ENCODE measurements at places on chromosomes 7 and 10.
A peak's percentile ranks its signal among the peaks of the same experiment; 100 is the strongest.

DNA sequence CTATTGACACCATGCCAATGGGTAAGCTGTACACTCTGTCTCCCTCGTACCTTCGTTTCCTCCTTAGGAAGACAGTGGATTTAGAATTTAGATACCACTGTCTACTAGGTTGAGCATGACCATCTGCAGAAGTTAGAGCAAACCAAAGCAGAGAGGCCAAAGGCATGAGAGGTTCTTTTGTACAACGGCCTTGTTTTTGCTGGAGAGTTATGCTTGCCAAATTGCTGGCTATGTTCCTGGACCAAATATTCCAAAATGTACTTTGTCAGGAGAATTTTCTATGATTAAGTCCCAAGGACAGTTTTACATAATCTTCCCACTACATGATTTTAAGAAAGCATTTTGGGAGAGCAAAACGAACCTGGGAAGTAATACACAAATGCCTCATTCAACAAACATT is 47.9 kb upstream of the PLCE1 start:
- DNase-seq = no peak

- DNase-seq = no peak
Observed at GRCh38 chr10:107085665-107086525, 78.6 kb downstream of the SORCS1 start.

DNA sequence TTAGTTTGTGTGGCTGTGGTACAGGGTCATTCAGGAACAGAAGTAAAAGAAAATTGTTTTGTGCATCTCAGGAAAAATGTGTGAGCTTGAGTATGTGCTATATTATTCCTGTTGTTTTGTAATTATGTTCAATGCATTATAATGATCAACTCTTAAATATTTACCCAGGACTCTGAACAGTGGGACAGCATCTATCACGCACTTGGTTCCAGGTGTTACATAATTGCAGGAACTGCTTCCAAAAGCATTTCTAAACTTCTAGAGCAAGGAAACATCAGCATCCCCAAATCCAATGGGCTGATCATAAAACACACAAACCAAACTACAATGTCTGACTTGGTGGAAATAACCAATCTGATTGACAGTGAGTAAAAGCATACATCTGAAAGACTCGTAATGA is 26.6 kb downstream of the ENO4 start:
- DNase-seq = no peak

- DNase-seq = no peak
Observed at GRCh38 chr10:130160775-130161174, 24.6 kb downstream of the GLRX3 start.

DNA sequence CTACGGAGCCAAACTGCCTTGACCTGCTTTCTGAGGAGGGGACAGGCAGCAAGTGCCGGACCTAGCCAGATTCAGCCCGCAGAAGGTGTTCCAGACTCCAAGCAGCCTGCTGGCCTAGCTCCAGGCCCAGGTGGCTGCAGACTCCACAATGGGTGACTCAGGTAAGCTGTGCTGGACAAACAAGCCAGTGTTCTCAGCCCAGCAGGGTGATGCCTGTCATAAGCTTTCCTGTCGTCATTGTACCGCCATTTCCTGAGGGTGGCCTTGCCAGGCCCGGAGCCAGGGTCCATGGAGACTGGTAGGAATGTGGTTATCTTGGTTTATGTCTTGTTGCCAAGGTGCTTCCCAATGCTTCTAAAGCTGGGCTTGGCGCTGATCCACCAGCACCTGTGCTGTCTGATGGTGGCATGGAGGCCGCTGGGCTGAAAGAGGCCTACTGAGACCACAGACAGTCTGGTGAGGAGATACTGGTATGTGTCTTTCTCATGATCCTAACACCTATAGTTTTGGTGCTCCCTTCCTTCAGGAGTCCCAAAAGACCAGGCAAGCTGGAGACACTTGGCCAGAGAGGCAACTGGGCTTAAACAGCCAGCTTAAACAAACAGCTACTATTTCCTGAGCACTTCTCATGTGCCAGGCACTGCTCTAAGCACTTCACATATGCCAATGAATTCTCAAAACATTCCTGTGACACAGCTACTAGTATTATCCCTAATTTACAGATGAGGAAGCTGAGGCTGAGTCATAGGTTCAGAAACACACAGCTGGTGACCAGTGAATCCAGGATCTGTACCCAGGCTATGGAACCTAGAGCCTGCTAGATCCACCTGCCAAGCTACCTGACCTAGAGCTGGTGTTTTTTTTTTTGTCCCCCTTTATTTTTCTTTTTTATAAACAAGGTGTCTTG is 42.0 kb downstream of the ZC3HC1 start:
- no peak for DNase-seq

- no peak for DNase-seq
Observed at GRCh38 chr10:59877191-59877671, 29.1 kb downstream of the CCDC6 start.

DNA sequence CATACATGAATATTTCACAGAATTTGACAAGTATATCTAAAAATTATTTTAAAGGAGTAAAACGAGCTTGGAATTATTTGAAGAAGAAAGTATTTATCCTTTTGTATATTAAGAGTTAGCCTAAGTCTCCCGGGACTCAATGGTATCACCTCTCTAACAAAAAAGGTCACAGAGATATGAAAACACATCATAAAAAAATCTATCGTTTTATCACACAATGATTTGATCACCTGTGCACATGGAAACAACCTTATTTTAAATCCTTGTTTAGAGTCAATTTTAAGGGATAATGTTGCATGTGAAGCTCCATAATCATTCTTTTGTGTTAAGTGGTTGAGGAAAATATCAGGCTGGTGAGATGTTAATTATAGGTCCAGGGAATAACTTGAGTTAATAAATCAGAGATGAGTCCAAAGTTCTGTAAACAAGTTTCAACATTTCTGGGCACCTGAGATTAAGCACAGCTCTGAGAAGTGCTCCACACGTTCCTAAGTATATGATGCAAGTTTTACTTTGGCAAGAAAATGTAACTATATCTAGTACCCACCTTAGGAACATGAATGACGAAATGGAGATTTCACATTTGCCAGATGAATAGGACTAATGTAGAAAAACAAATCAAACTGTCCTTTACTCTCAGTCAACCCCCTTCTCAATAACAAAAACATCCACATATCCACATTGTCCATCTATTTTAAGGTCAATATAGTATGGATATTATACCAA is 148.5 kb upstream of the AKR1E2 start:
- DNase-seq = no peak

DNA sequence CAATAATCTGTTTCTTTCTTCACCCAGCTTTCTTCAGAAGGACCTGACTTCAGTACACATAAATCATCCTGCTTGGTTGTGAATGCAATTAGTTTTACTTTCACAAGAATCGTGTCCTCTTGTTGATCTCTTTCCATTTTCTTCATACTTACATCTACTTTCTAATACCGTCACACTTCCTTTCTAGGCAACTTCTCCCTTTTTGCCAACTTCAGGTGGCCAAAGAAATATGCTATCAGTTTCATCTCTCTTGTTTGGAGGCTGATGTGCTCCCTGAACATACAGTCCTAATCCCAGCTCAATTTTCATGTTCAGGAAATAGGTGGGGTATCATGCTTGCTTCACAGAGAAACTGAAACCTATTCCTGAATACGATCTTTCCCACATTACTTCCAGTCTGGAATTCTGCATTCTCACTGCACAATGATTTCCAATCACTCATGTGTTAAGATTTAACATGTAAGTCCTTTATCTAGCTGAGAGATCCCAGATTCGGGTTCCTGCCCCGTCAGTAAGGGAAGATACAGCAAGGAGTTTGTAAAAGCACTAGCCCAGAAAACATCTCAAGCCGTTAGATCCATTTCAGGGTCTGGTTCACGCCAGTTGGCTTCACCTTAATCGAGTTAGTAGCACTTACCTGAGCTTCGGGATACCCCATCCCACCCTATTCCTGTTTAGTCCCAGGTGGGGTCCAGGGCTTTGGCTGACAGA is 994 bp downstream of the SLC25A28 start:
- no peak for DNase-seq

DNA sequence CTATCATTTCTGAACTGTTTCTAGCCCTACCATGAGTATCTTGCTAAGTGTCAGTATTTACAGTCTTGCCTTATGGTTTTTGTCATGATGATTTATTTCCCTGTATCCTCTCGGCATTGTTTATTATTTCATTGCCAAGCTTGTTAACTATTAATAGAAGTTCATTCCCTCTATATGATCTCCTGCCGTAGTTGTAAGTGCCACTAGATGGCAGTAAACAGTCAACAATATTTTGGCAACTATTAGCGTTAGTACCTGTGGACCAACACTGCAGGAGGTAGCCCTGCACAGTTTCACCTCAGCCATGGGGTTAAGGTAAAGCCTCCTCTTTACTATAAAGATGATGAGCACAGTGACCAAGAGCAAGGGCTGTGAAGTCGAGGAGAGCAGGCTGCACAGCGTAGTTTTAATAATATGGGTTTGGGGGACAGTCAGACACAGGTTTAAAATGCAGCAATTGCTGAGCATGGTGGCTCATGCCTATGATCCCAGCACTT is 26.1 kb upstream of the CCNJ start:
- peak; percentile 11 for DNase-seq

DNA sequence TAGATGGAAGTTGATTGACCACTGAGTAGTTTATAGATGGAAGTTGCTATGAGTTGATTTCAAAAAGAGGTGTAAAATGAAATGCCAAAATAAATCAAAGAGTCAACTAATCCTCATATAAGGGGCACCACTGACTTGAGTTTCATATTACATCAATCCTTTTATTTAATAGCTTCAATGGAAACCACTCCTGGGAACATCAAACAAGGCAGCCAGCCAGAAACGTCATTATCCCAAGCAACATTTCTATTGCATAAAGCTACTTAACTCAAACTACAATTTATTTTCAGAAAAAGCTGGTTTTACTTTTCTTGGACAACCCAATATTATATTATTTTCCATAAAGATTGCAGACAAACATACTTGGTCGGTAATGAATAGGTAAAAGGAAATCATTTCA is 162.1 kb downstream of the TSPAN12 start:
- no peak for DNase-seq

- DNase-seq = no peak
Observed at GRCh38 chr10:119320981-119321380, 113.6 kb downstream of the GRK5 start.

GRCh38 chr10:85862771-85863170 is 503.8 kb downstream of the GRID1 start:
- DNase-seq = no peak

GRCh38 chr7:95011146-95011928 is 103.9 kb downstream of the PPP1R9A start:
- no peak for DNase-seq

DNA sequence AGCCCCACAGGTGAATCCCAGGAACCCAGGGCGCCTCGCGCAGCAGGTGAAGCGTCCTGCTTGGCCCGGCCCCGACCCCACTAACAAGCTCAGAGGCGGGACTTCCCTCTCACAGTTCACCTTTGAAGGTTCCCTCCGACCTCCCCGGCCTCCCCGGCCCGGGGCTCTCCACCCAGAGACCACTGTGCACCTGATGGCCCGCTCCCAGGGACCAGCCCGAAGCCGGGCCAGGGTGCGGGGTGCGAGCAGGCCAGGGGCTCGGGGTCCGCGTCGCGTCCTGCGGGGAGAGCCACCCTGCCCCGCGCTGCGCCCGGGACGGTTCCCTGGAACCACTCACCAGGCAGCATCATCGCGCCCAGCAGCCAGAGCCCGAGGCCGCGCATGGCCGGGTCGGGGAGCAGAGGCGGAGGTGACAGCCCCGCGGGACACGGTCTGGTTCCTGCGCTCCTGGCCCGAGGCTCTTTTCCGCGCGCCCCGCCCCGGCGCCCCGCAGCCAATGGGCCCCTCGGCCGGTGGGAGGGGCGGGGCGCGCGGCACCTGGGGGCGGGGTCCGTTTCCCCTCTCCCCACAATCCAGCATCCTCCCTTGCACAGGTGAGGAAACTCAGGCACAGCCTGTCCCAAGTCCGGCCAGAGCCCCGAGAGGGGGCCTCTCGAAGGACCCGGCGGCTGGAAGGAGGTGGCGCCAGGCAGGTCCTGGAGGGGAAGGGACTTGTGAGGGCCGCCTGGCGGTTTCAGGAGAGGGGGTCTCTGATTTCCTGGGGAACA is at the start of gene ADAM8:
ADAM8 (minus strand) TSS at position 434 of the 767 bp plus-strand sequence; CDS start at position 383, 51 bp downstream.
- no peak for DNase-seq

GRCh38 chr7:25389489-25390106 is 161.3 kb upstream of the NPVF start:
- DNase-seq = no peak

DNA sequence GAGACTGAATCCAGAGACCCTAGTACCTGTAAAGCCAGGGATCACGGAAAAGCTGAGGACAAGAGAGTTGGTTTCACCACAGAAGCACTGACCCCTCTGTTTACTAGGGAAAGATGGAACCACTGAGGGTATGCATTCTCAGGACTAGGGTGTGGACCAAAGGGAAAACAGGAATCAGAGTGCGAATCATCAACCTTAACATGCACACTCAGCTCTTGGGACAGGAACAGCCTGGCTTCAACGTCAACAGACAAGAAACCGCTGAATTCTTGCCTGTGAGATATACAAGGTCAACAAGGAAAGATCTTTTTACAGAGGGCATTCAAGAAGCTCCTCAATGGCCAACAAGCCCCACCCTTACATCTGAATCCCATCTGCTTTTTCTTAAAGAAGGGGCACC is 14.9 kb downstream of the TNRC18 start:
- no peak for DNase-seq

- DNase-seq = no peak
Observed at GRCh38 chr7:1054861-1055450, 10.6 kb downstream of the GPR146 start.

DNA sequence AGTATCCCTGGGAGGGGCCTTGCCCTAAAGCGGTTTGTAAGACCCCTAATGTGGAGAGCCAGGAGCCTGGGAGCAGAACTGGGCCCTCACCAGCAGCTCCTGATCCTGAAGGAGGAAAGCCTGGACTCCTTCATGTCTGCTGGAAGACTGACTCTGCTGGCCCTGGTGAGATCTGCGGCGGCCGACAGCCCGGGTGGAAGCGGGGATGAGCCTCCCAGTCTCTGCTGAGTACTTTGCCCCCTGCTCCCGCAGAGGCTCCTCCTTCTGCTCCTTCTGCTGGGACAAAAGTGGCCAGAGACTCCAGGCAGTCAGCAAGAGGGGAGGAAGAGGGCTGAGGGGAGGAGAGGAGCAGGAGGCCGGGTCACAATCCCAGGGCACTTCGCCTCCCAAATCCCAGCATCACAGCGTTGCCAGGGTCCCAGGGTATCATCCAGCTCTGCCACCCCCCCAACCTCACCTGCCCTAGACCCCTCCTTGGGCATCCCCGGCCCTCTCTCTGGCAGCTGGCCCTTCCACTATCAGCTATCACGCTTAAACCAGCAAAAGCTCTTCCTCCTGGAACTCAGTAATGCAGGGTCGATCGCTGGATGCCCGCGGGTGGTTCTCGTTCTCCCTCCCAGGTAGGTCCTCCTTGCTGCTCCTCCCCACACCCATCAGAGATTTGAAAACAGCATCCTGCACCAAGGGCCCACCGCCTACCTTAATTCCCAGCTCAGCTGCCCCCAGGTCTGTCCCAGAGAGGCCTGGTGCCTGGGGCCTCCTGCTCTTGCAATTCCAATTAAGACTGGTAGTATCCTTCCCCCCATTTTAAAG is 7.9 kb downstream of the TBATA start:
- DNase-seq = no peak
